Nucleus accumbens (tissue), 56 donors: ENCODE measurements at places on chromosomes 4 and X.

GRCh38 chr4:126790633-126791032, 842.1 kb upstream of the INTU start:
- DNase-seq, result no peak

GRCh38 chr4:176849076-176849475, 56.4 kb upstream of the VEGFC start:
- DNase-seq, result no peak

- DNase-seq, result no peak
Observed at GRCh38 chr4:85929961-85930665, 429.7 kb downstream of the MAPK10 start.

DNA sequence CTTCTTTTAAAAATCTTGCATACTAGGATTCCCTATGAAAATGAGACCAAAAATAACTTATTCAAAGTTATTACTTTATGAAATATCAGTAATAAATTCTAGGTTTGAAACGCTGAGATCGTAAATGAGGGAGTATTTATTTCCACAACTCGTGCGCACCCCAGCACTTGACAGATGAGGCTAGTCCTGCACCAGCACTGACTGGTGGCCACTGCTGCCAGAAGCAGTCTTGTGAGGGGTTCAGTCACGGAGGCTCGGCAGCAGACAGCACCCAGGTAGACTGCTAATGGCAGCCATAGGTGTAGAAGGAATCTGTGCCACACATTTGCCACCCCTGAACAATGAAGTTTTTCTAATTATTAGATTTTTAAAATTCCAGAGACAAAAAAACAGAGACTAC, 248.7 kb downstream of the CAMK2D start:
- DNase-seq, result no peak

DNA sequence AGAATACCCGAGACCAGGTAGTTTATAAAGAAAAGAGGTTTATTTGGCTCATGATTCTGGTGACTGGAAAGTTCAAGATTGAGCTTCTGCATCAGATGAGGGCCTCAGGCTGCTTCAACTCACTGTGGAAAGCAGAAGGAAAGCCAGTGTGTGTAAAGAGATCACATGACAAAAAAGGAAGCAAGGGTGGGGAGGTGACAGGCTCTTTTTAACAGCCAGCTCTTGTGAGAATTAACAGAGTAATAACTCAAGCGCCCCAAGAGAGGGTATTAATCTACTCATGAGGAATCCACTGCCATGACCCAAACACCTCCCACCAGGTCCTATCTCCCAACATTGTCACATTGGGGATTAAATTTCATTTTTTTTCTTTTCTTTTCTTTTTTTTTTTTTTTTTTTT, 6.3 kb upstream of the YIPF6 start:
- no peak for DNase-seq

GRCh38 chrX:66045894-66046293, 6.0 kb upstream of the VSIG4 start:
- DNase-seq, result no peak

- no peak for DNase-seq
Observed at GRCh38 chr4:99826016-99826415, 9.4 kb downstream of the DAPP1 start.

- DNase-seq, result no peak
Observed at GRCh38 chr4:164753873-164754488, at the start of gene SMIM31. TSS of gene SMIM31 (plus strand) at chr4:164754131. CDS start at chr4:164770444, 16,313 bp downstream.

DNA sequence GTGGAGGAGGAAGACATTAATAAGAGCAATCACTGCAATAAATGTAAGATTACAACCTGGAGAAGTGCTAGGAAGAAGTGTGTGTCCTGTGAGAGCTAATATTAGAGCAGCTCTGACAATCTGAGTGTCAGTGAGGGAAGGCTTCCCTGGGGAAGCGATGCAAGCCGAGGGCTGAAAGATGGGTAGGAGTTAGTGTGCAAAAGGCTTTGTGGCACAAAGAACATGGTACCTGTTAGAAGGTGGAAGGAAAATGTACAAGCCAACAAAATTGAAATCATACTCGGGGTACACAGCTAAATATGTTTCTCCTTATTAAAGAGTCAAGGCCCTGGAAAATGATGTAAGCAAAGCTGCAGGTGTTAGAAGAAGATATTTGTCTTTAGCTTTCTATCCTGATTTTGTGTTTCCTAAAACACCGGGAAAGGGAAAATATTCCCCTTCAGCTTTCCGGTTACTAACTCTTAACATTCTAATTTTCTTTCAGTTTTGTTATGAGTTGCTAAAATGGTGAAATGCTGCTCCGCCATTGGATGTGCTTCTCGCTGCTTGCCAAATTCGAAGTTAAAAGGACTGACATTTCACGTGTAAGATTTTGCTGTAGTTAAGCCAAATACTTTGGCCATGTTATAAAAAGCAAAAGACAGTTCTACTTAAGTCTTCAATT, 808 bp downstream of the THAP6 start:
- no peak for DNase-seq

DNA sequence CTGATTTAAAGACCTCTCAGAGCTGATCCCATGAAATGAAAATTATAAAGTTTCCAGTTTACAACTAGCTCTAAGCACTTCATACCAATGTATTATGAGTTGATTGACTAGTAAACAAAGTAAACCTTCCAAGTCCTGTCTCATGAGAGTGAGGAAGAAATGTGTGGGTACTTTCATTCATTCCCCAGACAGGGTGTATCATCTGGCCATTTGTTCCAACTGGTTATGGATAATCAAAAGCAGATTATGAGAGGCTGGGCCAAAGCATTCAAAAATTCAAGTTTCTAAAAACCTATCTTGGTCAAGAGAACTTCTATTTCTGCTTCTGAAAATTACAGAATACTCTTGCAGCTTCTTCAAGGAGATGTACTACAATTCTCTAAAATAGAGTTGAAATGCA, 193.3 kb upstream of the RASGEF1B start:
- DNase-seq, result no peak

DNA sequence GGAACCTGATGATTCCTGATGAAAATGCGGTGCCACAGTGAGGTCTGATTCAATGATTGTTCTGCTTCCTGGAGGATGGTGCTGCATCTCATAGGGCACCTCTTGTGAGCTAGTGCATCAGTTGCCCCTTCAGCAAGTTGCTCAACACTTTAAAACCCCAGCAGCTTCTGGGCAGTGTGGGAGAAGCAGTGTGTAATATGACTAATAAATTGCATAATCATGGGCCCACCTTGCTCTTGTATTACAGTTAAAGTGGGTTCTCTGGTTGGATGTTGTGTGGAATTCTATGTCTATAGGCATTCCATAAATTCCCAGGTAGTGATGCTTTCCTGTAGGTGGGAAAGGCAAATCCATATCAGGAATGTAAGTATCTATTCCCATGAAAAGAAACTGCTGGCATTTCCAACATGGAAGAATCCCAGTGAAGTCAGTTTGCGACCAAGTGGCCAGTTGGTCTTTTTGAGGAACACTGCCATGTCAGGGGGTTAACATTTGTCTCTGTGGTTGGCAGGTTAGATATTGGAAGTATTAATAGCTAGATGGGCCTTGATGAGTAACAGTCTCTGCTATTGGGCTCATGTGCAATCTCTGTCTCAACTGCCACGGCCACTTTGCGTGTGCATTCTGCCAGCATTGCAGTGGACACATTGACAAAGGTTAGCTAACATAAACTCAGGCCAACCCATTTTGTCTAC, 121.1 kb upstream of the OTUD4 start:
- DNase-seq, result no peak

DNA sequence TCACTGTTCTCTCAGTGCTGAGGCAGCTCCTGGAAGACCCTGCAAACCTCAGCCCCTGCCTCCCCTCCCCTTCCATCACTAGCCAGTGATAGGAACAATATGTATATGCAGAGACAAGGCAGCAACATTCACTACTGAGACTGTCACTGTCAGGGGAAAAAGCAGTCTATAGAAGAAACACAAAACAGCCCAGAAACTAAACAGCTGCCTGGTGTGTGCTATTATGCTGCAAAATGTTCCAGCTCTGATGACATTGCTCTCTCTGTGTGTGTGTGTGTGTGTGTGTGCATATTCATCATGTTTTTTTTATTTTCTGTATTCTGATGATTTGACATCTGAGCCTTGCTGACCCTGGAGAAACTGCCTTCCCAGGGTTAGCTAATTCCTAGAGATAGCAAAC, 147.2 kb downstream of the SPATA18 start:
- DNase-seq, result no peak

GRCh38 chr4:11182586-11183355, 245.9 kb downstream of the HS3ST1 start:
- no peak for DNase-seq

- DNase-seq, result no peak
Observed at GRCh38 chrX:132481449-132481848, 7.4 kb downstream of the MBNL3 start.

DNA sequence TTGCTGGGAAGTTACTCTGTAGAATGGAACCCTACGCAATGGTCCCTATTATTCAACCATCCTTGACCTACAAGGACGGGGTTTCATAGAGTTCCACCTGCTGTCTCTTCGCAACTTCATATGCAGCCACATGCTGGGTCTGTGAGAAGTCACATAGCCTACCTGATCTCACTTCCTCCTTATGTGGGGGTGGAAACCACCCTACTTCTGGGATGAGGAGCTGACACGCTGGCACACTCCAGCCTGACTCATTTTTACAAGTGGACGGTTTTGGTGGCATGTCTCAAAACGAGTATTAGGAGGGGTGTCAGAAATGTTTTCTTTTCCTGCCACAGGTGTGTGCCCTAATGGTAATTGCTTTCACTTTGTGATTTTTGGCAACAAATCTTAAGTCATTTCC, 36.8 kb upstream of the ARSD start:
- no peak for DNase-seq
